ENCODE measurements at places on chromosomes 3 and 15. TPM values are rescaled to one million over a fixed set of nuclear protein-coding genes. Genes with fewer than 3 reads are reported as not detected.
A peak's percentile ranks its signal among the peaks of the same experiment; 100 is the strongest.

DNA sequence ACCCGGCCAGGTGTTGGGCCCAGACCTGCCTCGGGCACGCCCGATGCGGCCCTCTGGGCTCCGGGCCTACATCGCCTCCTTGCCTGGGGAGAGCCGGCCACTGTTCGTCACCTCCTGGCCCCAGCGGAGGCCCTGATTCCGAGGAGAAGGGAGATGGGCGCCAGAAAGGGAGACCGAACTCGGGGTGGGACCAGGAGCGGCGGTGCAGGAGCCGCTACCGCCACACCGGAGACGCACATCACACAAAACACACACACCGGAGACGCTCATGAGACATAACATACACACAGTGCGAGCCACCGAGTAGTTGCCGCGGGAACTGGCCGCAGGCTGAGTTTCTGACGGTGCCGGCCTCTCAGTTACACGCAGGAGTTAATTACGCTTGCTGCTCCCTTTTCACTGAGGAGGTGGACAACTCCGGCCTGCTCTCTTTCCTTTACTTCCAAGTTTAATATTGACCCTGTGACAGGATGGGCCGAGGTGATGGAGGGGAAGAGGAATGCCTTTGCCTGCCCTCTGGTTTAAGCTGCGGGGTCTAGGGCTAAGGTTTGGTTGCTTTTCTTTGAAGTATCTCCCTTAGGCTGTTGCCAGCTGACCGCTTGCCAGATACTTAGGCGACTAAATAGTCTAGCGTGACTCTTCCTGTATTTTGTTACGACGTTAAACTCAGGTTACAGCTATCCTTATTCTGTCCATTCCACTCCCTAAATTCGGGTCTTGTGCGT, 570 bp downstream of the PCNP start:
- peak overlapping the region; percentile 99 for H3K27ac ChIP-seq
- H3K27me3 ChIP-seq = no peaks in the 10 kb centered on the region
- H3K4me3 ChIP-seq = peak overlapping the region; percentile 72
- H3K4me1 ChIP-seq = peaks cover 13% of the 10 kb centered on the region
- peaks cover 8% of the 10 kb centered on the region for H3K36me3 ChIP-seq

The GOLGA6L10 gene
- 1.5 TPM for total RNA-seq

DNA sequence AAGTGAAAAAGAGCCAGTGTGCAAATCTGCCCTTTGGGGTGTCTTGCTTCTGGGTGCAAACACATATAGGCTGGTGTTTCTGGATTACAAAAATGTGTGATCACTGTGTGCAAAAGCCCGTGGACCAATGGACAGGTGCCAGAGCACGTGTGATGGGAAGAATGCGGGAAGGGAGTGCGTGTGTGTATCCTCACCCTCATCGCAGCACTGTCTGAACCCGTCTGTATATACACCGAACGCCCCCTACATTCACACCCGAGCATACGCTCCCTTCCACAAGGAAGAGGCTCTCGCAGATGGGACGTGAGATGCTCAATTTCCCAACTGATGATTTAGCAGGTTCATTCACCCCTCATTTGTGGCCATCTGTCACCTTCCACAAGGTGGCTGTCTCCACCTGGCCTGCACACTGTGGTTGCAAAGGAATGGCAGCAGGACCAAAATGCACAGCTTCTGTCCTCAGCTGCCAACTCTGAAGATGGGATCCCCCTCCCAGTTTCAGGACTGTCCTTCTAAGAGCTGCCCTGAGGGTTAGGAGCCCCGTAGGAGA, 19.4 kb upstream of the SLC6A1 start:
- no peaks in the 10 kb centered on the region for H3K36me3 ChIP-seq
- DNase-seq = no peak
- H3K27me3 ChIP-seq = no peaks in the 10 kb centered on the region
- H3K27ac ChIP-seq = no peak overlapping the region
- H3K4me1 ChIP-seq = no peaks in the 10 kb centered on the region
- no peak overlapping the region for H3K4me3 ChIP-seq

The ALS2CL gene
- total RNA-seq = 49.0 TPM

GRCh38 chr3:179969525-179969924, 67.2 kb downstream of the PEX5L start:
- H3K36me3 ChIP-seq = no peaks in the 10 kb centered on the region
- H3K4me3 ChIP-seq = no peak overlapping the region
- H3K4me1 ChIP-seq = no peaks in the 10 kb centered on the region
- H3K27me3 ChIP-seq = no peaks in the 10 kb centered on the region

The BTLA gene
- total RNA-seq = not detected

All from ascending aorta (tissue), 2 donors.